ENCODE measurements at places on chromosomes 6 and 20.

GRCh38 chr20:38804682-38805501, 605 bp upstream of the PPP1R16B start:
- no peak for DNase-seq

GRCh38 chr20:35637276-35637675, 21.6 kb downstream of the SPAG4 start:
- no peak for DNase-seq

- DNase-seq: no peak
Observed at GRCh38 chr6:8914700-8915099, 479.4 kb upstream of the SLC35B3 start.

- no peak for DNase-seq
Observed at GRCh38 chr20:55964790-55965189, 40.5 kb downstream of the CBLN4 start.

- no peak for DNase-seq
Observed at GRCh38 chr6:8335896-8336295, 99.4 kb downstream of the SLC35B3 start.

DNA sequence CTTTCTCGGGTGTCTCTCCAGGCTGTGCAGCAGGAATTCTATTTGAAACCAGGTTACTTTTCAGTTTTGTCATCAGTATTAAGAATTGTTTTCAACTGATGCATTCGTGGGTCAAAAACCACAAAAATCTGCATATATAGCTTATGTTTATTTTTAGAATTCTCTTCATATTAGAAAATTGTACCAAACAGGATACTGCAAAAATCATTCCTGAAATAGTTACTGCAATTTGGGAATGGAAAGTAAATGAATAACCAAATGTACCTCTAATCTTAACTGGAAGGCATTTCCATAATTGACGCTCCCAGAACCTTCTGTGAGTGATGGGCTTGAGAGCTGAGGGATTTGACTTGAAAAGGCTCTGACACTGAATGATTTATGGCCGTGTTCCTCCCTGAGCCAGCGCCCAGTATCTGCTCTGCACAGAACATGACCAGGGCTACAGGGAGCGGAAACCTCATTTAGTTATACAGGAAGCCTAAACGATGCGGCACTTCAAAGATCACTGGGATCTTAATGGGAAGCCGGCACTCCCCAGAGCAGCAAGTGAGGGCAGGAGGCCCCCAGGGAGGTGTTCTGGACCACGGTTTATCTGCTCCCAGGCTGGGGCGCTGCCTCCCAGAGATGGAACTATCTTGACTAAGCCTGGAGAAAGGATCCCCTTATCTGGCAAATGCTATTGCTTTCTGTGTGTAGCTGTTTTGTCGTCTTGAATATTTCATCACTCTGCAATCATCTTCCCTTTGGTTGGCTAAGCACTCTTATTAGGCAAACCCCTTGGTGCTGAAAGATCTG, 446.0 kb downstream of the QKI start:
- DNase-seq: no peak

DNA sequence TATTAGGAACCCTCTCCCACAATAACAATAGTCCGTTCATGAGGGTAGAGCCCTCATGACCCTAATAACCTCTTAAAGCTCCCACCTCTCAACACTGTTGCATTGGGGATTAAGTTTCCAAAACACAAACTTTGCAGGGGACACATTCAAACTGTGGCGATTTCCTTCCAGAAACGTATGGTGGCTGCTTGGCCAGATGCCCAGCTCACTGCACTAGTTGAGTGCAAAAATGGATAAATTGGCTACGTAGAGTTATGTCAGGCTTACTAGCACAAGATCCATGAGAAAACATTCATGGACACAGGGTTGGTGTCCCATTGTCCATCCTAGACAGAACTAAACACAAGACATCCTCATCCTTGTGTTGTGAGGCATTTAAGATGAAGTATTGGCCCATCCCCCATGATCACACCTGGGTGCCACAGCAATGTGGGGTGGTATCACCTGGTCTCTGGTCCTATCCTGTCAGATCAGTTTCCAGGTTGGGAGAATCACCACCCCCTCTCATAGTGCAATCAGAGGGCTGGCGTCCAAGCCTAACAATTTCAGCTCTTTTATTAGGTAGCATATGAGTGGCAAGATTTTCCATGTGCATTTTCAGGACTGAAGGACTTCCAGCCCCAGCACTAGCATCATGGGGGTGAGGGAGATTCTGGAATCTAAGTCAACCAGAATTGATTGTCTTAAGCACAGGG, 63.4 kb upstream of the ELOVL5 start:
- no peak for DNase-seq

Measured in coronary artery (tissue), 2 donors.